ENCODE measurements at places on chromosomes 1 and 21.

DNA sequence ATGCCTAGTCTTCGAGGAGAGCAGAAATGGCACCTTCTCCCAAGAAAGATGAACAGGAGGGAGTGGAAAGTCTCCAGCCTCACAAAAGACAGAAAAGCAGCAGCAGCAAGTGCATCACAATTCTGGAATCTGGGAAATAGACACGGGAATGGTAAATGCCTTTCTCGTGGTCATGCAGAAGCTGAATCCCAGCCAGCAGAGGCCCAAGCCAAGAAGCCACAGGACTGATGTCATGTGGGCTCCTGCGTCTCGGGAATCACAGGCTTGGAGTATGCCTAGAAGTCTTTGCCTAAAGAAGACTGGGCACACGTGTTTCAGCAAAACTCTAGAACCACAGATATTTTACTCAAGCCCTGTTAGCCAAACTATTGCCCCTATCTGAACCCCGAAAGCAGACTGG is 260.3 kb upstream of the PLD5 start:
- no peak for DNase-seq

- no peak for DNase-seq
Observed at GRCh38 chr1:23571465-23571864, 12.2 kb upstream of the ID3 start.

GRCh38 chr1:208189716-208190115 is 54.5 kb downstream of the PLXNA2 start:
- DNase-seq: no peak

DNA sequence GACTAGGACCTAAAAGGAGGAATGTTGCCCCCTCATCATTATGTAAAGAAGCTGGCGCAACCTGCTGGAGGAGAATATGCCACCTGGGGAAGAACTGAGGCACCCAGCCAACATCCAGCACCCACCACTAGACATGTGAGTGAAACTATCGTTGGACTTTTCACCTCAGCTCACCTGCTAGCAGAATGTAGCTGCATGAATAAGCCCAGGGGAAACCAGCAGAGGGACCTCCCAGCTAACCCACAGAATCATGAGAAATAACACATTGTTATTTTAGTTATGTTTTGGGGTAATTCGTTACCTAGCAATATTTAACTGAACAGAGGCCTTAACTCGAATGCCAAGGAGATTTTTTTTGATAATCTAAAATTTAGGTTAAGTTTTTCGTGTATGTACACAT is 542.5 kb upstream of the DAB1 start:
- DNase-seq: no peak

DNA sequence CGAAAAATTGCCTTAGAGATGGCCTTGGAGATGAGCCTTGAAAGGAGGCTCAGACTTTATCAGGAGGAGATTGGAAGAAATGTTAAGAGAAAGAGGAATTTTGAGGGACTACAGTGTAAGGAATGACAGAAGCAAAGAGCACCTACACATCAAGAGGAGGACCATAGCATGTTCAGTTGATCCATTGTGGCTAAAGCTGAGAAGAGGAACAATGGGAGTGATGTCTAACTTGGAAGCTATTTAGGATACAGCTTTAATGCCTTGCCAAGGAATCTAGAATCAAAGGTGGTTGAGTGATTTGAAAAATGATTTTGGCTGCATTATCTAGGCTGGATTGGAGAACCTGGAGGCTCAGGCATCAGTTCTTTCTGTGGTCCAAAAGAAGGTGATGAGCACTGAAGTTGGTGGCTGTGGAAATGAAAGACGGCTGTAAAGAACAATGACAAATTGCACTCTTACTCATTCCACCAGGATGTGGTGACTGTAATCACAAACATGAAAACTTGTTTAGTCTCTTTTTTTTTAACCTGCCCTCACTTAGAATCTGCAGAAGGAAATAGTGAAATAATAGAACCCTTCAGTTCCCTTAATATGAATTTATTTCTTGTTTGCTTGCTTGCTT is 11.3 kb downstream of the FAM20B start:
- peak; percentile 45 for DNase-seq

DNA sequence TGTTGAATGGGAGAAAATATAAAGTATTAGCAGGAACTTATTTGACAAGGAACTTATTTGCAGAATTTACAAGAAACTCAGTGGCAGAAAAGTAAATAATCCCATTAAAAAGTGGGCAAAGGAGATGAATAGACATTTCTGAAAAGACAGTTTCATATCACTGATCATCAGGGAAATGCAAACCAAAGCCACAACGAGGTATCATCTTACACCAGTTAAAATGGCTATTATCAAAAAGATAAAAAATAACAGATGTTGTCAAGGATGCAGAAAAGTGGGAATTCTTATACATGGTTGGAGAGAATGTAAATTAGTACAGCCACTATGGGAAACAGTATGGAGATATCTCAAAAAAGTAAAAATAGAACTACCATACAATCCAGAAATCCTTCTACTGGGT is 61.0 kb downstream of the SYT14 start:
- DNase-seq: no peak

- DNase-seq: no peak
Observed at GRCh38 chr1:57109247-57109646, 143.4 kb upstream of the C8B start.

DNA sequence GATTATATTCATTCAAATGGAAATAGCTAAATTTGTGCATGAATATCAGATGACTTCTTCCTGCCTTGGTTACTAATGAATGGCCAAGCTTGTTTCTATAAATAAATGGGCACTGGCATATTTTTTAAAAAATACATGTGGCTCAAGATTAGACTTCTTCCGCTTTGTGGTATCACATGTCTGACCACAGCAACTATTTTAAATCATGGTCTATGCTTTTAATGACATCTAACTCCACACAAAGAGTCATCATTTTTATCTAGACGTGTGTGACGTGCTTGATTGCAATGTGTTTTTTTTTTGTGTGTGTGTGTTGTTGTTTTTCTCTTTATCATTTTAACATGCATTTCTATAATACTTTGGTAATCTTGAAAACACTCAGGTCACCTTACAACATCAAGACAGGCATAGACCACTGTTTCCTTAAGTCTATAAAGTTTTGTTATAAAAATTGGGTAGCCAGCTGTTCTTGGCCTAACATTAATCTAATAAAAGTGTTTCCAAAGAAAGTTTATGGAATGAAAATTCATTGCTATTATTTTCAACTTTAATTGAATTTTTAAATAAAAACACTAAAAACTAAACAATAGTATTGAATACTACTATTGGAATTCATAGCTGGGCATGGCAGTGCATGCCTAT is 29.5 kb downstream of the RGS1 start:
- DNase-seq: no peak

DNA sequence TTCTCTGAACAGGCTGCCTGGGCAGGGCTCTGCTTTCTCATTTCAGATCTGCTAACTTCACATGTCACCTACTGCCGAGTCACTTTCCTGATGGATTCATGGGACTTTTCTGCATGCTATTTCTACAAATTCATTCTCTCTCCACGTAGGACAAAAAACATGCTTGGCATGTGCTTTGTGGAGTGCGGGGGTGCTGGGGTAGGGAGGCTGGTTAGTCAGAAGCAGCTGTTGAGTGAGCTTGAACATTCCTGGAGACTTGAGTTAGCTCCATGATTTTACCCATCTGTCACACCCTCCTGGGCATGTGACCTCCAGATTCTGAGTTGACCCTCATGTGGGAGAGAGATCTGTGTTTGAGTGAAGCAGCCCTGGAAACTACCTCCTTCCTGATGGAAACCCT is 71.4 kb downstream of the UCK2 start:
- DNase-seq: no peak

- no peak for DNase-seq
Observed at GRCh38 chr21:32834211-32834915, 62.8 kb upstream of the PAXBP1 start.

DNA sequence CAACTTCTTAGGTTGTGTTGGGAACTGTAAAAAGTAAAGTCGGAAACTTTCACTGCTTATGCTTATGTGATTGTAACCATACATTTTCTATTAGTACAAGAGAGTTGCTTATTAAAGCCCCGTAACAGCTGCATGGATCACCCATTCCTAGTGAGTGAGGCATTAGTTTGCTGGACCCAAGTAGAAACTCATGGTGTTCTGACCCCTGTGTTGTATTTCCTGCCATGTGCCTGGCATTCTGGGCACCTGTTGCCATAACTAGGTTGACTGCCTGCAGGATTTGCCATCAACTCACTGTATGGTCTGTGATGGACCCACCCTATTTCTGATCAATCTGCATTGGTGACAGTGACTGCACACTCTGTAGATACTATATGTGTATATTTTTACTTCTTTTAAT is 173.0 kb downstream of the PGBD5 start:
- no peak for DNase-seq

DNA sequence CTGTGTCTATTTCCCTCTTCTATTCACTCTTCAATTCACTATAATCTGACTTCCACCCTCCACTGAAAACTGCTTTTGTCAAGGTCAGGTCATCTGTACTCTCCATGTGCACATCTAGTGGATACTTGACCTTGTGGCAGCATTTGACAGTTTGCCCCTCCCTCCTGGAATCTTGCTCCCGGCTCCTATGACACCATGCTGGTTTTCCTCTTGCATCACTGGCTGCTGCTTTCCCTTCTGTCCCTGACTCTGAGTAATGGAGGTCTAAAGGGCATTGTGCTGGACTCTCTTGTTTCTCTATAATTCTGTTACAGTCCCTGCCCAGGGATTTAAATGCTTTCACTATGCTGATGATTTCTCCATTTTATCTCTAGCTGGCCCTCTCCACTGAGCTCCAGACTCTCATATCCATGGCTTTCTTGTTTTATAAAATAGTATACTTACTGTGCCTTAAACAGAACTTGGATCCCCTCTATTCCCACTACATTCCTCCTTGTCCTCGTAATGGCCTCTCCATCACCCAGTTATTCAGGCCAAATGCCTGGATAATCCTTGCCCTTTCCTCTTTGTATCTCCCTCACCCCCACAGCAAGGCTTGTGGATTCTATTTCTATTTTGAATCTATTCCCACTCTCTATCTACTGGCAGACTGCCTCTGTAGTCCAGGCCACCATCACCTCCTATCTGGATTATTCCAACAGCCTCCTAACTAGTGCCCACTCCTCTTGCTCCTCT is 36.8 kb upstream of the PODN start:
- no peak for DNase-seq

GRCh38 chr1:231931846-231932454 is 305.4 kb downstream of the DISC1 start:
- peak; percentile 12 for DNase-seq

DNA sequence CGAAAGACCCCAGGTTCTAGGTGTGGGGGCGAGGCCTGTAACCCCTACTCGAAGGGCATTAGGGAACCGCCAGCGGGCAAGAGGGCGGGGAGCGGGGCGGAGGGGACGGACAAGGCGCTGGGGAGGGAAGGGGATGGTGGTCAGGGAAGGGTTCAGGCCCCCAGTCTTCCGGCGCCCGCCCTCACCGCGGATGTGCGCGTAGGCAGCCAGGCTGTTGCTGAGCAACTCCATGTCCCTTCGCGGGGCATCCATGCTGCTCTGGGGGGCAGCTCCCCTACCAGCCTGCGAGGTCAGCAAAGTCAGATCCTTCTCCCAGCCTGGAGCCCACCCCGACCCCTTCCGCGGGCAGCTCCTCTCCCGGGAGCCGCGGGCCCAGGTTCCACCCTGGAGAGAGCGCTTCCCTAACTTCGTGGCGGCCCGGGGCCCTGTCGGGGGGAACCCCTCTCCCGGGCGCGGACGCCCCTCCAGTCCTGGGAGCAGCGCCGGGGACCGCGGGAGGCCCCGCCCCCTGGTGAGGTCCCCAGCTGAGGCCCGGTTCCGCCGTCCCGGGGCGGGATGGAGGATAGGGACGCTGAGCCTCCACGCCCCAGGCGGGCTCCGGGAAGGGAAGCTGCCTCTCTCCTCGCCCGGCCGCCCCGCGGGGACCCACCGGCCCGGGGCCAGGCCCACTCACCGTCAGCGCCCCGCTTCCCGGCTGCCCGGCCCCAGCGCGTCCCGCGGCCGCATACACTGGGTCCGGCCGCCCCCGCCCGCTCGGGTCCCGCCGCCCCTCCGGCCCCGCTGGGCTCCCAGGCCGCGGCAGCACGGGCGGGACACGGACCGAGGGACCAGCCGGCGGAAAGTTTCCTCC is 434 bp downstream of the EVA1B start:
- peak; percentile 77 for DNase-seq

- DNase-seq: no peak
Observed at GRCh38 chr1:156616463-156616862, 2.8 kb upstream of the HAPLN2 start.

DNA sequence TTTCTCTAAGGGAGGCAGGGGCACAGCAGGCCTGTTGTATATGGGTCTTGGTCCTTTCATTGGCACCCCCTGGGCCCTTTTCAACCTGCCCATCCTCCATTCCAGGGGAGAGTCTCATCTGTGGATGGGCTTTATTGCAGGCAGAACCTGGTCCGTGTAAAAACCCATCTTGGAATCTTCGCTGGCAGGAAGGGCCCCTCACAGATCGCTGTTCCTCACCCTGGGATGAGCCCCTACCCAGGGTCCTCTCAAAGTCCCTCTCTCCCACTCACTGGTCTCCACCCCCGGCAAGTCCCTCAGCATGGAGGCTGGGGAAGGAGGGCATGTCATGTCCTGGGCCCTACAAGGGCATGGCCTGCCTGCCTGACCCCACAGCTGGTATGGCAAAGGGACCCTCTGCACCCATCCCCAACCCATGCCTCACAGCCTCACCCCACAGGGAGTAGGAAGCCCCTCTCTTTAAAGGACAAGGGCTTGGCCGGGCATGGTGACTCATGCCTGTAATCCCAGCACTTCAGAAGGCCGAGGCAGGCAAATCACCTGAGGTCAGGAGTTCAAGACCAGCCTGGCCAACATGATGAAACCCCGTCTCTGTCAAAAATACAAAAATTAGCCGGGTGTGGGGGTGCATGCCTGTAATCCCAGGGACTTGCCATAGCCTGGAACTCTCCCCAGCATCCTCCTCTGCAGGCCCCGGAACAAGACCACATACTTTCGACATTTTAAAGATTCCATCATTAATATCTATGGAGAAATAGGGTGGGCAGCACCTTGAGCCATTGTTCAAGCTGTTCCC is 13.2 kb upstream of the CDA start:
- DNase-seq: no peak

GRCh38 chr1:163928069-163928468 is 606.3 kb downstream of the NUF2 start:
- DNase-seq: no peak
